ENCODE measurements at places on chromosomes 7 and 10.

- no peak for DNase-seq
Observed at GRCh38 chr7:124085179-124085578, 52.3 kb upstream of the TMEM229A start.

GRCh38 chr7:159070431-159071148 lies 74.1 kb downstream of the VIPR2 start:
- DNase-seq, result no peak

DNA sequence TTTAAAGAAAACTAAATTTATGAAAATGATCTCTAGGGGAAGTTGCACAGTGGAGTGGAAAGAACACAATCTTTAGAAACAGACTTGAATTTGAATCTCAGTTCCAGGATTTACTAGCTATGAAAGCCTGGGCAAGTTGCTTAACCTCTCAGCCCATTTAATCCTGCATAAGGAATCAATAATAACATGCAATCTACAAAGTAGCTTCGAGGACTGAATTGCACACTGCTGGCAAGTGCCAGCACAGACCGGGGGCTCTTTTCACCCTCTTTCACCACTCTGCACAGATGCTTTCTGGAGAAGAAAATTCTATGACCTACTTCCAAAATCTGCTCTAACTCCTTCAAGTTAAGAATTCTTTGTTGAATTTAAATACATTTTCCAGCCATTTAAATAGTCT lies 63.4 kb upstream of the ANK3 start:
- no peak for DNase-seq

GRCh38 chr10:102404361-102405107 lies 9.0 kb downstream of the NFKB2 start:
- DNase-seq, result no peak

DNA sequence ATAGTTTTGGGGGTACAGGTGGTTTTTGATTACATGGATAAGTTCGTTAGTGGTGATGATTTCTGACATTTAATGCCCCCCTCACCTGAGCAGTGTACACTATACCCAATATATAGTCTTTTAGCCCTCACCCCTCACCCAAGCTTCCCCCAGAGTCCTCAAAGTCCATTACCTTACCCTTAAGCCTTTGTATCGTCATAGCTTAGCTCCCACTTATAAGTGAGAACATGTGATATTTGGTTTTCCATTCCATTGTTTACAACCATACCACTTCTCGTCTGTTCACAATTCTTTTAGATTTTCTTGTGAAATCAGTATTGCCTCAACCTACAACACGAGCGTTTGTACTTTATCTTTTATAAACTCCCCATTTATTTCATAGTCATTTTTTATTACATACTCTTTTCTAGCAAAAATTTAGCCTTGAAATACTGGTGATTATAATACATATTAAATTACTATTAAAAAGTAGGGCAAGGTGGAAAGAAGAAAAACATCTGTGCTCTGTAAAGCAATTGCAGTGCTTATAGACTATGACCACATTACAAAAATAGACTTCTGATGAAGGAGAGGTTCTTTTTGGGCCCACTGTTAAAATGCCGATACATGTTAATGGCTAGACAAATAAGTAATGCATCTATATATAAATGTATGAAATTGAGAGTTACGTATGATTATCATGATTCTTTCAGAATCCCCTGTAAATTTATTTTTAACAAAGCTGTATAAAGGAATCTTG lies 164.8 kb downstream of the THSD7A start:
- no peak for DNase-seq

GRCh38 chr7:105678811-105679495 lies 97.7 kb upstream of the EFCAB10 start:
- DNase-seq, result no peak

- DNase-seq, result no peak
Observed at GRCh38 chr10:114151892-114152291, 22.1 kb downstream of the CCDC186 start.

GRCh38 chr10:61963669-61964058 lies 62.2 kb downstream of the ARID5B start:
- DNase-seq, result no peak

- DNase-seq, result no peak
Observed at GRCh38 chr7:137579913-137580640, 236.5 kb upstream of the PTN start.

- no peak for DNase-seq
Observed at GRCh38 chr7:15168489-15168888, 265.9 kb upstream of the DGKB start.

- DNase-seq, result no peak
Observed at GRCh38 chr10:100339236-100339635, 7.8 kb upstream of the SCD start.

Data from NCI-H1436 (cell line).